Mesothelial cell of epicardium (in vitro differentiated cells): ENCODE measurements at places on chromosomes 13 and 19.

DNA sequence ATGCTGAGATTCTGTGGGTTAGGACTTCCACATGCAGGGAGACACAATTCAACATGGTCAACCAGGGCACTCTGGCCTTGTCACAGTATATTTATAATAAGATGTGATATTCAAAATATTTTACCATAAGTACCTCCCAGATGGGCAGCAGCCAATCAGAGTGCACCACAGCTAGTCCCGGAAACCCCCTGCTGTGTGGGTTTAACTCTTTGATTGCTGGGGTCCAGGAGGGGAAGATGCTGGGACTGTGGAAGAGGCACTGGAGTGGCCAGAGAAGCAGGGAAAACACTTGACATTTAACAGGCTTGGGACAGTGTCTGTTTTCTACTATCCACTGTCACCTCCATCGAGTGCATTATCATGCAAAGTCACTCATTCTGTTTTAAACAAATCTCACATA, 99.0 kb downstream of the MBNL2 start:
- DNase-seq: no peak

DNA sequence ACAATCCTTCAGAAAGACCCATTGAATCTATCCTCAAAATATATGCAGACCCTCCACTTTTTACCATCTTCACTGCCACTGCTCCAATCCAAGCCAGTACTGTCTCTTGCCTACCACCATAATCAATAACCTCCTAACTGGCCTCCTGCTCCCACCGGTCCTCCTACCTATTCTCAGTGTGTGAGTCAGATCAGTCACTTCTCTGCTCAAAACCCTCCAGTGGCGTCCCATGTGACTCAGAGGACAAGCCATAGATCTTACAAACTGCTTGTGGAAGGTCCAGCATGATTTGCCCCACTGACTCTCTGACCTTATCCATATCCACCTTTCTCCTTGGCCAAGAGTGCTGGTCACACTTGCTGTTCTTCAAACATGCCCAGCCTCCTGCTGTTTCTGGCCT, 23.4 kb upstream of the MBNL2 start:
- no peak for DNase-seq

DNA sequence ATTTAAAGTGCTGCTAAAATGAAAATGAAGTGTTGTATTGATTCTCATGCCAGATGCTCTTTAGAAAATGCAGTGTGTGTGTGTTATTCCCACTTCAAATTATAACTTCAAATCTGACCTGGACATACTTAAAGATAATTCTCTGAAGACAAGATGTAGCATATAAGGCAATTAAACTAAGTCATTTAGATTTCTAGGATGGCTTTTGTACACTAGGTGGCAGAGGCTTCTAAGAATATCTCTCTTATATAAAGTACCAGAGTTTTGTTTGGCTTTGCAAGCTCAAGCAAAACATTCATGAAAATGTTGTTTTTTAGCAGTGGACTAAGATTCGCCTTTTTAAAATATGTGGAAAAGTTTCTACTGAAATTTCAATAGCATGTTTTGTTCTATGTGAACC, 407.2 kb downstream of the GPC5 start:
- no peak for DNase-seq

- no peak for DNase-seq
Measured at GRCh38 chr13:66087269-66087710, 1142.8 kb downstream of the PCDH9 start.

DNA sequence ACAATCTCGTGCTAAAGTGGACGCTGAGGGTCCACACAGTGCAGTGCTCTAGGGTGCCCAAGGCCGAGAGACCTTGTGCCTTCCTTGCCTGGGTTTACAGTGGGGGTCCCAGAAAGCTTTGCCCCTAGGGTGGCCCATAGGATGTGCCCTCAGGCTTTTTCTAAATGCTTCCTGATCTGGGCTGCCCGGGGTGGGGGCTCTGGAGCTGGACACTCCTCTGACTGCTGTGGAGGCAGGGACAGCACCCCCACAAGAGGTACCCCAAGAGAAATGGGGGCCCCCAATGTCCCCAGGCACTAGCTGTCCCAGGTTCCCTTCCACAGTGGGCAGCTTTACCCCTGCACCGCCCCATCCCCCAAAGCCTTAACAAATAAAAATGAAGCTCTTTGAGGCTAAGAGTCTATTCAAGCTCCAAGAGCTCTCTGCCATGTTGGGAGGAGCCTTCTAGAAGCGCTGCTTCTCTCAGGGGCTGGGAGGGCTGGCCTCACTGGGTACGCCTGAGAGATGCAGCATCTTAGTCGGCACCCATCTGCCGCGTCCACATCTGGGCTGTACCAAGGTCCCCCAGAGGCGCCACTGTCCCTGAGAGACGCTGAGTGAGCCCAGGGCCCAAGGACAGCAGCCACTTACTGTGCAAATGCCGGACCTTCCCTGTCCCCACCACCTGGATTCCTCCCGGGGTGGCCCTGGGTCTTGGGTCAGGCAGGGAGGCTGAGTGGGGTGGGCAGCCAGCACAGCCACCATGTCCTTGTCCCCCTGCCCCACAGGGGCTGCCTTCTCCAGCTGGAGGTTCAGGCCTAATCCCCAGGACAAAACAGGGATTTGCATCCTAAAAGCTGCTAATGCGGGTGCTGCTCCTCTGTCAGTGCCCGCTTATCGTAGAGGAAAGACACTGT, 27.4 kb downstream of the CEBPA start:
- DNase-seq: no peak

DNA sequence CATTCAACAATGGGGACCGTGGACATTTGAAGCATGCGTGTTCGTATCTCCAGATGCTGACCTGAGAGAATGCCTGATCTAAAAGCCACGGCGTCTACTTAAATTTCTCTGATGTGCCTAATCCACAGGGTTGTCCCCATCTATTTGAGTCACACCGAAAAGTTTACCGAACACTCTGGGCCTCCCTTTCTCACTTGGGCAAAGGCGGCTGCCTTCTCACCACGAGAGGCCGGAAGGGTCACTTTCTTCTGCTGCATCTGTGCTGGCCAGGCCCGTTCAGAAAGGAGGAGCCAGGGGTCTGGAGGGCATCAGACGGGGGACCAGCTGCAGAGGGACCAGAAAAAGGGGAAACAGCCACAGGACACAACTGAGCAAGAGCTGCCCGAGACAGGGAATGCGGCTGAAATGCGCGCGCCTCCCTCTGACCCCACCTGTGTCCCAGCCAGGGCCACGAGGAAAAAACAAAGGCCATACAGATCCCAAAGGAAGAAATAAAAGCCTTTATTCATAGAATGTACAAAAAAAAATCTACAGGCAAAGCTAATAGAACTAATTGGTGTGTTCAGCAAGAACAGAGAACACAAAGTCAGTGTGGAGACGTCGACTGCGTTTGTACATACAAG, 71.3 kb upstream of the C13orf46 start:
- no peak for DNase-seq

DNA sequence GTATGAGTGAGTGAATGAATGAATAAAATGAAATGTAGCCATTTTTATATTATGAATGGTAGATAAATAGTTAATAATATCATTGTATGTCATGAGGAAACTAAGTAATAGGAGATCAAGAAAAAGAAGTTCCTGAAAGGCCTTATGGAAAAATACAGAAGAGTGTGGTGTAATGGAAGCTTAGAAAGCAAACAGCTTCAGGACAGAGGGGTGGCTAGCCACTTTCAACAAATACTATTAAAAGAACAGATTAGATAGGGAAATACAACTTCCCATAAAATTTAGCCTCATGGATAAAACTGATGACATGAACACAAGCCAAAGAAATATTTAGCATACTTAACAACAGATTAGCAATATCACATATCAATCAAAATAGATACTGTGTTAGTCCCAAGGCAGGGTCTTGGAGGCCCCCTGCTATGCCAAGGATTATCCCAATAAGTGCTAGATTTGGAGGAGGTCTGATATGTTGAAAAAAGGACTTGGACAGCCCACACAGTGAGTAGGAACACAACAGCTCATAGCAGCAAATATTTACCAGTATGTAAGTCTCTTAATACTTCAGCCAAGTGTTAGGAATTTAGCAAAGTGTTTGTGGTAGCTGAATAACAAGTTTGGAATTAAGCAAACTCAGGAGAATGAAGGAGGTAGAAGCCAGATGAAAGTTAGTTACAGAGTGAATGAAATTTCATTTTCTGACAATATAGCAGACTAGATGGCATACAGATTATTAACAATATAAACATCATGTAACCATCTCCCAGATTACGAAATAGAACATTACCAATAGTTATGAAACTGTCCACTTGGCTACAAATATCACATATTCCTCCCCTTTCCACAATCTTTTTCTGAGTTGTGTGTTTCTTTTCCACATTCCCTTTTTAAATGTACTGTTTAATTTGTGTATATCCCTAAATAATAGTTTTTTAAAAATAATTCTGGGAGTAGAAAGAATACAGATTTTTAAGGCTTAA, 1632.0 kb downstream of the PCDH9 start:
- DNase-seq: no peak

GRCh38 chr13:43980587-43980986, 100.9 kb downstream of the LACC1 start:
- no peak for DNase-seq

- no peak for DNase-seq
Measured at GRCh38 chr19:2428321-2428690, 920 bp upstream of the TIMM13 start.

GRCh38 chr19:42352301-42353259, 27.1 kb downstream of the MEGF8 start:
- no peak for DNase-seq

GRCh38 chr13:114148521-114148855, 16.1 kb upstream of the RASA3 start:
- no peak for DNase-seq

DNA sequence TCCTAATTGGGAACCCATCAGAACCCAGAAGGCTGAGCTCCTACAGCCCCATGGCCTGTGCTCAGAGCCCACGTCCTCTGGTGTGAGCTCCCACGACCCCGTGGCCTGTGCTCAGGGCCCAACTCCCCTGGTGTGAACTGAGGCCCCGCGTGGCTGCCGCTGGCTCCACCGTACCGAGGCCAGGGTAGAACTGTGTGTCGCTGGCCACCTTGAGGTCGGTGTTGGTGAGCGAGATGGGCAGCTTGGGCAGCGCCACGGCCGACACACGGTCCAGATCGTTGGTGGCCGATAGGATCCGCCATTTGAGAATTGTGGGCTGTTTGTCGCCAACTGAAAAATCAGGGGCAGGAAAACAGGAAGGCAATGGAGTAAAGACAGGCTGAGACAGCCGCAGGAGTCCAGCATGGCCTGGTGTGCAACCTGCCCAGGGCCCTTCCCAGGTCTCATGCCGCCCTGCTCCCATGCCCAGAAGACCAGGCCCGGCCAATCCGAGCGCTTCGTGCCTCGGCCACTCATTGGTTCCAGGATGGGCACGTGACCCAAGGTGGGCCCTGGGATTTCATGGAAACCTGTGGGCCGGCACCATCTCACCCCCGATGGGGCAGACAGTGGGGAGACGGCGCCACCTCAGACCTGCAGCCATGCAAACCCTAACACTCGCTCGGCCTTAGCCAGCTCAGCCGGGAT, 11.5 kb downstream of the MED16 start:
- DNase-seq: no peak

GRCh38 chr13:80082396-80083080, 258.4 kb downstream of the SPRY2 start:
- no peak for DNase-seq

GRCh38 chr13:91889641-91890040, 491.2 kb downstream of the GPC5 start:
- no peak for DNase-seq

DNA sequence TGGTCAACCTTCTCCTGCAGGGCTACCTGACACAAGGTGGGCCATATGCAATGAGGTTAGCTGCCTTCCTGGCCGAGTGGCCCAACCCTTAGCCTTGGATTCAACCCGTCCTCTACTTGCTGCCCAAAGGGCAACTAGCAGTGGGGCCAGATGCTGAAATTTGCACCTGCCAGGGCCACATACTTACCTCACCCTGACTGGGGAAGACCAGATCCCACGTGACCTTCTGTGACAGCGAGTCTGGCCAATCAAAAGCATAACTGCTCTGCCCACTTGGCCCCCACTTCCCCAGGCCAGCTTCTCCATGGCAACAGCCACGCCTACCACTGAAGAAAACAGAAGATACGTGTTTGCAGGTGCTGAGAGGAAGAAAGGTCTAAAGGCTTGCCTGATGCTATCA, 10.9 kb downstream of the PEG3 start:
- no peak for DNase-seq

GRCh38 chr13:59979589-59979988, 184.1 kb downstream of the DIAPH3 start:
- DNase-seq: no peak

GRCh38 chr13:67990868-67991267, 760.7 kb upstream of the PCDH9 start:
- no peak for DNase-seq

DNA sequence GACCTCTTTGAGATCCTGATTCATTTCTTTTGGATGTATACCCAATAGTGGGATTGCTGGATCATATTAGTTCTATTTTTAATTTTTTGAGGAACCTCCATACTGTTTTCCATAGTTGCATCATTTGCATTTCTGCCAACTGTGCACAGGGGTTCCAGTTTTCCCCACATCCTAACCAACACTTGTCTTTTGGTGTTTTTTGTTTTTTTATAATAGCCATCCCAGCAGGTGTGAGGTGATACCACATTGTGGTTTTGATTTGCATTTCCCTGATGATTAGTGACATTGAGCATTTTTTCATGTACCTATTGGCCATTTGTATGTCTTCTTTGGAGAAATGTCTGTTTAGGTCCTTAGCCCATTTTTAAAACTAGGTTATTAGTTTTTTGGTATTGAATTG, 18.8 kb upstream of the GPR183 start:
- no peak for DNase-seq

DNA sequence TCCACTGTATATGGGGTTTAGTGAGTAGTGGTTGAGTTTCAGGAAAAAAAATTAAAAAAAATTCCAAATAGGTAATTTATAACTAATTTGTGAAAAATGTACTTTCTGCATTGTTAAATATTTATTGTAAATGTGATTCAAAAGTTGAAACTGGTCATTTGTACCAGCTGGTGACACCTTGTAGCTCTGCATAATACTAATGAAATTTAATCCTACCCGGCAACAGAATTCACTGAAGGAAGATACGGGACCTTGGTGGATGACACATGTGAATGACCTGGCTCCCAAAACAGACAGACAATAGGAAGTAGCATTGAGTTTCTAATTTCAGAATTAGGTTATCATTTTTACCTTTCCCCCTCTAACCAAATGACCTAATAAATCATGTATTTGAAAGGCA, 73.8 kb downstream of the SLITRK6 start:
- no peak for DNase-seq
